ENCODE measurements at places on chromosomes 2 and 18.

- peak; percentile 12 for DNase-seq
These were observed 1140.6 kb upstream of the LRRTM1 start for GRCh38 chr2:81445176-81445575.

GRCh38 chr2:43225788-43226557 lies 433 bp downstream of the ZFP36L2 start:
- DNase-seq: peak; percentile 30

GRCh38 chr2:129334128-129334527 lies 645.3 kb upstream of the RAB6C start:
- no peak for DNase-seq

GRCh38 chr2:194385376-194385775 lies 1271.7 kb upstream of the SLC39A10 start:
- DNase-seq: no peak

GRCh38 chr2:203352604-203353255 lies 24.5 kb downstream of the ABI2 start:
- peak; percentile 67 for DNase-seq

DNA sequence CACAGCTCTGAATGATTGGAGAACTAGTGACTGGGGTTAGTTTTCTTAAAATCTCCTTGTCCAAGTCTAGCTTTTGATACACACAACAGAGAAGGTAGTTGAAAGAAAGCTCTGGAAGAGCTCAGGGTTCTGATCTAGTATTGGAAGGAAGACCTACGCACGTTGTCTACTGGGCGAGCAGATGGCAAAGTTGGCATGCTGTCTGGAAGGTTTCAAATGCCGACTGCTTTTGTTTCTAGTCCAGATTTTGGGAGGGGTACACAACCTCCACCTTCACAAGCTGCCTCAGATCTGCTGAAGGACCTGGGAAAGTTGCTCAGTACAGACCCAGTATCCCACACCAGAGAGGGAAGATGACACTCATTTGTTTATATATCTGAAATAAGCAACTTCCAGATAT lies 507.3 kb downstream of the RNF144A start:
- DNase-seq: no peak

- peak; percentile 8 for DNase-seq
These were observed 32.8 kb downstream of the KATNAL2 start for GRCh38 chr18:46950064-46950656.

GRCh38 chr2:28063492-28063962 lies 173.0 kb downstream of the BABAM2 start:
- no peak for DNase-seq

DNA sequence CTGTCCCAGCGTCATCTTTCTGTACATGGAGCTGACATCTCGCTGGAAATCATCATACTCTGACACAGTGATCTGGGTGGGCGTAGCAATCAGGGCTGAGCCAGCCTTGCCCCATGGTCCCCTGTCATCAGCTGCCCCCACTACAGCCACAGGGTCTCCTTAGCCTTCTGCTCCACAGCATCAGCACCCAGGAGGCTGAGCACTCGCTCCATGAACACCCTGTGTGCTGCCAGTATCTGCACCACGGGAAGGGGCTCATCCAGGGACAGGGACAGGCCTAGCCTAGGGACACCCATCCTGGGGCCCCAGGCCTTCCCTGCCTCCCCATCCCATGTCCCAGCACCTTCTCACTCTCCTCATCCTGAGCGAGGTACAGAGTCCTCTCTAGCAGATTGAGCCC lies 11.4 kb downstream of the ALPG start:
- DNase-seq: no peak

GRCh38 chr18:22505141-22505591 lies 87.5 kb upstream of the CTAGE1 start:
- DNase-seq: no peak

DNA sequence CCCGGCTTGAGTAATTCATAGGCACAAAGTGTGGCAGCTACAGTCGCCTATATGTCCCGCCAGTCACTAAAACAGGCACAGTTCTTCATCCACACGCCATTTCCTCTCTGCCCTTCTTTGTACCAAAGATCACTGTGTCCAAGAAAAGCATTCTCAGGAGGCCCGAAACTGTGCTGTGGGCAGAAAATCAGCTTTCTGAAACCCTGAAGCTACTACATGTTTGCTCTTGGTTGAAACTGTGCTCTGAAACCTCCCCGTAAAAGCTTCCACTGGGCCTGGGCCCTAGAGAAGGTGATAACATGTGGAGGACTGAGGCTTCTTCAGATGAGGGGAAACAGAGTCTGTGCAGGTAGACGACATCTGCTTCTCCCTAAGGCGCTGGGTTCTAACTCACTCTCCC lies 75.6 kb upstream of the ID2 start:
- DNase-seq: no peak

- DNase-seq: no peak
These were observed 1.0 kb downstream of the CXCR4 start for GRCh38 chr2:136116813-136117390.

DNA sequence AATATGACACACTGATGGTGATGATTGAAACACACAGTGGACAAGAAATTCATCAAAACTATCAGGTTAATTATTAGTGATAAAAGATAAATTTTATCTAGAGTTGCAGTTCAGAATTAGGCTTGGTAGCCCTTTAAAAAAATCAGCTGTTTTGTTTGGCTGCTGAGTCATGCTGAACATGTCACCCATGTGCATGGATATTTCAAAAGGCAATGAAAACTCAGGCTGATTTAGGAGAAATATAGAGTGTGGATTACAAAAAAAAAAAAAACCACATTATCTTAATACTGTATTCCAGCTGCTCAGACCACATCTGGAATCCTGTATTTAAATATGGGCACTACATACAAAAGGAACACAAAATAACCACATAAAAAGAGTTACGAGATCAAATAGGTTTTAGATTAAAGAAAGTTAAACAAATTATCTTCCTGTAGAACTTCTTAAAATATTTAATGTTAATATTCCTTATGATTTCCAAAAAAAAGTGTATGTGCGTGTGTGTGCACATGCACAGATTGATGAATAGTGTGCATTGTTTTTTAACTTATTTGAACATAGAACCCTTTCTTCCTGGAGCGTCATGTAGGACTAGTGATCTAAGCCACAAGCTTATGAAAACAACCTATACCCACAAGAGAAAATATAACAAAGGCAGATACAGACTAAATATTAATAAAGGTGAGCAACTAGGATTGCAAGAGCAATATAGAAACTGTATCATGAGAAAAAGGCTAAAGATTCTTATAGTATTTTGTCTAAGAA lies 186.2 kb downstream of the STK39 start:
- DNase-seq: no peak

GRCh38 chr2:24771764-24772586 lies 21.2 kb downstream of the PTRHD1 start:
- no peak for DNase-seq

DNA sequence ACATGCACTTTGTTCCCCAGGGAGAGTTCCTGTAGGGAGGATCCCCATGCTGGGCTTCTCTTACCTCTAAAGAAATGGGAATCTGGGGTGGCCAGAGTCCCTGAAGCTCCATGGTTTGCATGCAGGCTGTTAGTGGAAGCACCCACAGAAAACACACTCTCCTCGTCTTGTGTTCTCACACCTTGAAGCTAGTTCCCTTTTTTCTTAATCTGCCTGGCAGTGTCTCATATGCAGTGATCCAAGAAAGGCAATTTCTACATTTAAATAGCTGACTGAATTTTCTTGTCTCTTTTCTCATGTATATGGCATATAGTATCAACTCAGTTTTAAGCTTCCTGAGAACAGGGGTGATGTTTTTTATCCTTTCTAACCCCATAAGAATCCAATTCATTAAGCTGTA lies 65.0 kb downstream of the LINC00305 start:
- no peak for DNase-seq

- DNase-seq: peak; percentile 83
These were observed 318 bp downstream of the TYW5 start for GRCh38 chr2:199955007-199955338.

DNA sequence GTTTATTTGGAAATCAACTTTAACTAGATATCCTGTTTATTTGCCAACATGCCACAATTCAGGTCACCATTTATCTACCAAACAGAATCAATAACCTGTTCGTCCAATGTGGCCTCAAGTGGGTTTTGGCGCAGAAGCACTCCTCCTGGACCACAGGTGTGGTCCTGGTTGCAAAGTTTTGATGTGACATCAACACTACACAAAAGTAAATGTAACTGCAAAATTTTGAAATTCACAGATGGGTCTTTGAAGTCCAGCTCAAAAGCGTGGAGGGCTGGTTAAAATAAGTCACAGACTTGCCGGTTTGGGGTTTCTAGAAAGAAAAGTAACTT lies 474 bp upstream of the GCA start:
- DNase-seq: no peak

DNA sequence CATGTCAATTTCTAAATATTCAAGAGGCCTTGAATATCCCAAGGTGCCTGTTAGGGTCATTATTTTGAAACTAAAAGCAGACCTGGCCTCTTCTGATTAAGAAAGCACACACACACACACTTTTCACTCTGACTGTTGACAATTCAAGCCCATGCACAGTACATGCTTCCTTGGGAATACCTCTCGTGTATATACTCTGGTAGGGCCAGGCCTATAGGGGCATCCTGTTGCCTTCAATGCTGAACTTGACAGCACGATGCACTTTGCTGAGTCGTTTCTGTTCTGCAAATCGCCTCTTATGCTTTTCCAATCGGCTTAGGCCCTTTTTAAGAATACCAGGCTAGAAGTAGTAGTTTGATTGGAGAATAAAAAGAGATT lies 40.6 kb downstream of the IWS1 start:
- no peak for DNase-seq

DNA sequence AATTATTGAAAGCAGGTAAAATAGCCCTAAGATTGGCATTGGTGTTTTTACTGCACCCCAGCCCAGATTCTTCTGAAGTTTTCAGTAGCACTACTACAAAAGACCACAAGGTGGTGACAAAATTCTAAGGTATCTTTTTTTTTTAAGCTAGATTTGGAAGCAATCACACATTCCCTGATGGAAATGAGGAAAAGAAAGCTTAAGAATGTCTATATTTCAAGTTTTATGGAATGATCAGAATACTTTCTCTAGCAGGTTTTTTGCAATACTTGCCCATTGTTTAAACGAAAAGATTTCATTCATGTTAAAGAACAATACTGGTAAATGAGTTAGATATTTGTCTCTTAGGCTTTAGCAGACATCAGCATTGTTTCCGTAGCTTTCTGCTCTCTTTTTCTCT lies 32.1 kb upstream of the ZNF638 start:
- DNase-seq: no peak

GRCh38 chr2:38039121-38039910 lies 36.6 kb downstream of the CYP1B1 start:
- DNase-seq: no peak

- DNase-seq: no peak
These were observed 39.4 kb downstream of the ARID5A start for GRCh38 chr2:96575785-96576456.

DNA sequence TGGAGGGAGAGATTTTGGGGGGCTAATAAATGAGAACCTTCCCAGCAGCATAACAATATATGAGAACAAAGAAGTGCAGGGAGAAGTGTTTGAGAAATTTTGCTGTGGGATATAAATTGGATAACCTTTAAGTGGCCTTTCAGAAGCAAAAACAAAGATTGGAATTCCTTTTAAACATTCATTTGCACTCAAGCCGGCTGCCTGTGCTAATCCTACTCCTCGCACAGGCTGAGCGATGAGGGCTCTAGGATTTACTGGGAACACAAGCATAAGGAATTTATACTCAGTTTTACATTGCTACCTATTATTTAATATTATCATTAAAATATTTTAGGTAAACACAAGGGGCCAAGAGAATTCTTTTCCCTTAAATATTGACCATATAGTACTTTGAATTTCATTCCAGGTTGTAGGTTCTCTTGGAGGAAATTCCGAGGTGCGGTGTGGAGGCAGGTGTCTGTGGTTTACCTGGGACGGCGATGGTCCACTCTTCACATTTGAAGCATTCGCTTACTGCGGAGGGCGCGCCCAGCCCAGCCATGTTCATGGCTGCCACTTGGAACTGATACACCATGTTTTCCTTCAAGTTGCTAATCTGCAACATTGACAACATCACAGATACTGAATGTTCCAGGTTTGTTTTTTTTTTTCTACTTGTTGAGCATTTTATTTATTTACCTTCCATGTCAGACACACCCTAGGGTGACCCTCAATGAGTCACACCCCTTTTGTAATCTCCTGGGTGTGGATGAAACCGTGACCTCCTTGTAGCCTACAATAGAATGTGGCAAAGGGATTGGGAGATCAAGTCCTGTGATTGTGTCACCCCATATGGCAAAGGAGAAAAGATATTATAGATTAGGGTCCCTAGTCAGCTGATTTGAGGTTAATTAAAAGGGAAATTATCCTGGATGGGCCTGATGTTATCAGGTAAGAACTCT lies 100.1 kb downstream of the MYOM1 start:
- no peak for DNase-seq

- peak; percentile 2 for DNase-seq
These were observed 77.0 kb downstream of the EPC2 start for GRCh38 chr2:148721520-148721931.

DNA sequence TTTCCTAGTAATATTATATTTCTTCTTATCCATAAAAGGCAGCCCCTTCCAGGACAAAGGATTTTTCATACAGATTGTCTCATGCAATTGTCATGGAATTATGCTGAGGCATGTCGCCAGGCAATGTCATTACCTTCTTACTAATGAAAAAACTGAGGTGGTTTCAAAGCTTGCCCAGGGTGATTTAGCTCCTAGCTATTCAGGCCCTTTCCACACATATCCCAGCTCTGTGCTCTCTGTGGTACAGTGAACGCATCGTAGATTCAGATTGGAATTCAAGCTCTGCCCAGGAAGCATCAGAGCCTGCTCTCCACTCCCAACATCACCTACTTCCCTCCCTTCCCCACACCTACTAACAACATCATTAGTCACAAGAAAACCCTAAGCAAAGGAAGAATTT lies 60.1 kb downstream of the ATP8B1 start:
- DNase-seq: no peak

DNA sequence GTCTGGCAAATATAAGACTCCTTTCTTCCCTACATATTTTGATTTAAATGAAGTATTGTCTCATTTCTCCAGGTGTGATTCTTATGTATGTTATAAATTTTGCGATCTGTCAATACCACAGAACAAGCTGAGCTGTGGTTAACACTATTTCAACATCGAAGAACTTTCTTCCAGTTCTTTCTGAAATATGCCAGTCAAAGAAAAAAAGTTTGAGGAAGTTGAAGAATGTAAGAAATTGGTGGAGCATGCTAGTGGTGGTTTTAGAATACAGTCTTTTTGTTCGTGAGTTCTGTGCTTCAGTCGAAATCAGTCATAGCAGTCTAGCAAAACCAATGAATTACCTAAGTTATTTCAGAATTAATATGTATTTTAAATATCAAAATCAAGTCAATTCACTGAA lies 8.6 kb upstream of the COBLL1 start:
- no peak for DNase-seq

- peak; percentile 82 for DNase-seq
These were observed 483 bp downstream of the TRAPPC8 start for GRCh38 chr18:31942291-31942998.
